Umbilical cord (tissue), 2 donors: ENCODE measurements at places on chromosomes 3 and 15. TPM values are rescaled to one million over a fixed set of nuclear protein-coding genes. Genes with fewer than 3 reads are reported as not detected.

DNA sequence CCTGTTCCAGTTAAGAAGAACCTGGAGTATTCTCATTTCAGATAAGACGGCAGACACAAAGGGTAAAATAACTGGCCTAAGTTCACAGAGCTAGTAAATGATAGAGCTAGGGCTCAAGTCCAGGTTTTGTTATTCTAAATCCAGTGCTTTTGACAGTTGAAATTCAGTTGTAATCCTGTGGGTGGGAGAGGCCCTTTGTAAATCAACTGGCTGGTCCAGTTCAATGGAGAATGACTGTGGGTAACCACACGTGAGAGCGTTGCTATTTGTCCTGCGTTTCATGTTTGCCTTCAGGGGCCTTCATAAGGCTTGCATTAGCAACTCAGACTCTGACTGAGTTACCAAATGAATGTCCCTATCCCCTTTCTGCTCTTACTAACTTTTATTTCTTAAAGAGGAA lies 24.2 kb upstream of the CD96 start:
- peak; percentile 25 for DNase-seq

DNA sequence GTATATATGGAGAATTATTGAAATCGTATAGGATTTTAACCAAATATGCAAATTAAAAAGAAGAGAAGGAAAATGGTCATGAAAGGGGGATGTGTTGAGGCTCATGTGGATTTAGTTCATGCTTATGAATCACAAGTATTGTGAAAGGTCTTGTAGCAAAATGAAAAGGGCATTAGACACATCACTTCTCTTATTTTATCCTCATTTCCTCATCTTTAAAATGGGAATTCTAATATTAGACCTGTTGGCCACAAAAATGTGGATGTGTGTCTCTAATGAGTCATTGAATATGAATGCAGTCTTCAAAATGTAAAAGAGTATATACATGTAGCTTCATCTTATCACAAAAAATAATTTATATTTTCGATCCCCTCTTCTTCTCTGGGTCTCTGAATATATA lies 14.9 kb upstream of the ALCAM start:
- peak; percentile 25 for DNase-seq

The ZBBX gene
- total RNA-seq: 0.72 TPM

GRCh38 chr15:42101861-42102260 lies 7.5 kb upstream of the PLA2G4D start:
- DNase-seq: peak; percentile 12

- DNase-seq: no peak
These were observed 619.0 kb upstream of the AGTR1 start for GRCh38 chr3:148078658-148079057.
